CD4-positive, alpha-beta T cell treated with Interferon gamma for 1 hour (primary cell): ENCODE measurements at places on chromosomes 1 and 21.

DNA sequence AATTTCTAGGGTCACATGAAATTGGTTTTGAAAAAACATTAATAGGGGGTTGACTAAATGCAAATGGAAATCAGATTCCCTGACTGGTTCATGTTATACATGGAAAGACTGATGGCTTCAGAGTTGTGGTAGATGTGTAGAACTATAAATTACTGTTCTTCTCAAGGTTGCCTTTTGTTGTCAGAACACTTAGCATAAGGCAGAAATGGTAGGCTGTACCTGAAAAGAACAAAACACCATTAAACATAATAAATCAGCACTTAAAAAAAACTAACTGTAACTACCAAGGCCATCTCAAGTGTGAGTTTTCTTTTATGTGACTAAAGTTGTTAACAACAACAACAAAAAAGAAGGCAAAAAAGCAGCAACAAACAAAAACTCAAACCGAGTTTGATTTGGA is 111.8 kb downstream of the RPS6KC1 start:
- DNase-seq: no peak

GRCh38 chr1:244311784-244312532 is 139.8 kb downstream of the ADSS2 start:
- no peak for DNase-seq

- DNase-seq: no peak
These were observed 124.8 kb downstream of the LRIG2 start for GRCh38 chr1:113197719-113198330.

- no peak for DNase-seq
These were observed 371.6 kb downstream of the PRDM2 start for GRCh38 chr1:14071581-14071980.

- no peak for DNase-seq
These were observed 342.0 kb downstream of the SIPA1L2 start for GRCh38 chr1:232287676-232288569.

GRCh38 chr1:160143695-160144094 is 7.7 kb upstream of the ATP1A4 start:
- DNase-seq: no peak

DNA sequence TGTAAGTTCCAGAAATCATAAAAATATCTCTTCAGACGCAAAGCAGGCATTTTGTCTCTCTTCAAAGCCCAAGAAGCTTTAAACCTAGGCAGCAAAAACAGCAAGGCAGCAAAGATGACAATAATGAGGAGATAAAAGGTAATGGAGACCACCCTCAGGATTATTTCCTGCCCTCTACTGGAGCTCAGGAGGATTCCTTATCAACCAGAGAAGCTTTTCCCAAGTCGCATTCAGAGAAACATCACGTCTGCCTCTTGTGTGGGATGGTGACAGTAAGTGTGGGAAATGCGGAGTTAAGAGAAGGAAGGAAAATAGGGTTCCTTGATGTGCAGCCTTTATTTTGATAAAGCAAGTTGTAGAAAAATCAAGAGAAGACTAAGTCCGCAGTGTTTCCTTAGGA is 365.8 kb downstream of the RGS7 start:
- DNase-seq: no peak
